ENCODE measurements at places on chromosomes 7 and 10.

DNA sequence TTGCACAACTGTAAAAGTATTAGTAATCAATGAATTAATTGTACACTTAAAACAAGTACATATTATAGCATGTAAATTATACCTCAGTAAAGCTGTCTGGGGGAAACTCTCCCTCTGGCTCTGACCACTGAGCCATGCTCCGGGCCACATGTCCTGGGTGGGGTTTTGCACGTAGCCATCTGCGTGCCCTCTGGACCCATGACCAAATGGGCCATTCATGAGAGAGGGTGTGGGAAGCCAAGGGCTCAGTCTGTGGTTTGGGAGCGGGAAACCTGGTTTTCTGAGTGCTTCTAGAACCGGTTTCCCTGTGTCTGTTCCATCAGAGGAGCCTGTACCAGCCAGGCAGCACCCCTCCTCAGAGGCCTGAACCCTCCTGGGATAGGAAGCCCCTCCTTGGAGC, 143.2 kb downstream of the SH3PXD2A start:
- no peak for DNase-seq

GRCh38 chr7:25831831-25832411, 320.1 kb upstream of the NFE2L3 start:
- no peak for DNase-seq

DNA sequence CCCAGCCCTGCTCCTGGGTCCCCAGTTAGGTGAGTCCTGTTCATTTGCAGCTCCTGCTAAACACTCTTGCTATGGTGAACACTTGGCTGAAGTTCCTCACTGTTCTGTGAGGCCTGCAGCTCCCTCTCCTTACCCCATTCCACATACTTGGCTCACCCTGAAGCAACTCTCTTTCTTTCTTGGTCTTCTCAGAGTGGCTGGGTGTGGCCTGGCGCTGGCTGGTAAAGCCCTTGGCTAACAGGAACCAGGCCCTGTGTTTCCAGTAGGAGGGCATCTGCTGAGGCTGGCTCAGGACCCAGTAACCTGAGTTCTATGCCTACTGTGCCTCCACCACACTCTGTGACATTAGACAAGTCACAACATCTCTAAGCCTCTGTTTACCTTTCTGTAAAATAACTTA, 53.1 kb upstream of the COL13A1 start:
- DNase-seq, result no peak

DNA sequence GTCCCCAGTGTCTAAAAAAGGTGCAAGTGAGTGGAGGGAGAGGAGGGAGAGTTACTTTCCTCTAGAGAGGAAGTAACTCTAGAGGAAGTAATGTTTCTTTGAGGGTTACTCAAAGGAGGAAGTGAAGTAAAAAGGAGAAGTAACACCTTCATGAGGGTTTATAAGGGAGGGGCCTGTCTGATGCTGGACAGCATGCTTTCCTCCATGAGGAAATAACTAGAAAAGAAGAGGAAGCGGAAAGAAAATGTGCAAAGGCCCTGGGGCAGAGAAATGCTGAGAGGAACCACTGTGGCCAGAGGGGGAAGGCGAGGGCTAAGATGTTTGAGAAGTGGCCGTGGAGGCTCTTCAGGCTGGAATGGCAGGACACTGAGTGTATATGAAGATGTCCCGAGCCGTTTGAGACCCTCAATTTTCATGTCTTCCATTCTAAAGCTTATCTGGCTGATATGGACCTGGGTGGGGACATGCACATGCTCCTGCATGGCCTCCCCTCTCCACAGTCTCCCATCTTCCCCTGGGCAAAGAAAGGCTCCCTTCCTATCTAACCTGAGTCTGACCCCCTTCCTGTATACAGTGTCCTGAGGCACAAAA, 3.4 kb upstream of the SLC18A2 start:
- DNase-seq, result no peak

DNA sequence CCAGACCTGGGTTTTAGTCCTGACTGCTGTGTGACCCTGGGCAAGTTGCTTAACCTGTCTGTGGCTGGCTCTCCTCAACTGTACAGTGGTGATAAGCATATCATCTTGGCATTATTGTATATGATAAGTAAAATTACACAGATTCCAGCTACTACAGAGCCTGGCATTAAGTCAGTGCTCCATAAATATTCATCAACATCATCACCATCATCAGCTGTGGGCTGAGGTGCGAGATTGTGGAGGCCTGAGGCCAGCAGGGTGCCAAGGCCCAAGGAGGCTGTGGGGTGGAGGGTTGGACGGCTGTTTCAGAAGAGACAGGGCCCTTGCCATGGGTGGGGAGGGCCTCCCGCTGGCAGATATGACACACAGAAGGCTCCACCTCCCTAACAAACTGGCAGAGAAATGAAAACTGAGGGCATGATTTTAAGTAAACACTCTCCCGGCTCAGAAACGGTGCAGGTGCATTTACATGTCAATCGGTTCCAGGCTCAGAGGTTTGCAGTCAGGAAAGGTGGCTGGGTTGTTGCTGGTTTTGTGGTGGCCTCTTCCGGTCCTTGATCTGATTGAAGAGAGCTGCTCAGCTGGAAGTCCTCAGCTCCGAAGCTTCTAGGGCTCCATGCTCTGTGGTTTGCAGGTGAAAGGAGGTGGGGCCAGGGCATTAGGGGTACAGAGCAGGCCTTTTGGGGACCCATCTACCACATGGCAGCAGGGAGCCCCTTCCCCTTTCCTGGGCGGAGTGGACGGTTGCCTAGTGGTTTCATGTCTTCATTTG, 10.2 kb downstream of the CRYGN start:
- peak; percentile 58 for DNase-seq

GRCh38 chr7:1239803-1240516, 7.3 kb downstream of the UNCX start:
- DNase-seq, result no peak

DNA sequence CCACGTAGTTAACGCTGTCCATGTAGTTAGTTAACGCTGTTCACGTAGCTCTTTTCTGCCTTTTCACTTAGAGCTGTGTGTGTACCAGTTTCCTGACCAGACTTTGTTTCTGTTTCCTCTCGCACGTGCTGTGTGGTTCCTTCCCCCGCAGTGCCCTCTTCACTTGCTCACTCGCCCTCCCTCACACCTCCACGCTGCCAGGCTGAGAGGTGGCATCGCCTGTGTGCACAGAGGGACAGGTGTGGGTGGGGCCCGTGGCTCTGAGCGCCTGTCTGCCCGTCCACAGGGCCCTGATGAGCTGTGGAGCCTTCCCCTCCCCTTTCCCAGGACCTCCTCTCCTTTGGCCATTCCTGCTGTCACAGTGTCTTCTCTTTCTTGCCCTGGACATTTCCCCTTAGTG, 30.6 kb downstream of the WDR37 start:
- no peak for DNase-seq

DNA sequence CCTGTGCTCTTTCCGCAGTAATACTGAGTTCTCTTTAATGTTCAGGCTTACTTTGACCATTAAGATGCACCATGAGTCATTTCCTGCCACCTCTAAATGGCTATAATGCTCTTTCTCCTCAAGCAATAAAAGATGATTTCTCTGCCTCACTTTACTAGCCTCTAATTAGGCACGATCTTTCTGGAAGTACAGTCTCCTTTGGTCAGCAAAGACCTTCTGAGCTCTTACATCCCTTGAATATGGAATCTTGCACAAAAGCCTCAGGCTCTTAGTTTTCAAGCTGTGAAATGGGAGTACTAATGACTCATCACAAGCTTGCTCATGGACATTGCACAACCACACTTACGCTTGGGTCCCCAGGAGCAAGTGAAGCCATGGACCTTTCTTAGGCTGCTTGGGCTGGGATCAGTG, 85.9 kb downstream of the FRMD4A start:
- no peak for DNase-seq

DNA sequence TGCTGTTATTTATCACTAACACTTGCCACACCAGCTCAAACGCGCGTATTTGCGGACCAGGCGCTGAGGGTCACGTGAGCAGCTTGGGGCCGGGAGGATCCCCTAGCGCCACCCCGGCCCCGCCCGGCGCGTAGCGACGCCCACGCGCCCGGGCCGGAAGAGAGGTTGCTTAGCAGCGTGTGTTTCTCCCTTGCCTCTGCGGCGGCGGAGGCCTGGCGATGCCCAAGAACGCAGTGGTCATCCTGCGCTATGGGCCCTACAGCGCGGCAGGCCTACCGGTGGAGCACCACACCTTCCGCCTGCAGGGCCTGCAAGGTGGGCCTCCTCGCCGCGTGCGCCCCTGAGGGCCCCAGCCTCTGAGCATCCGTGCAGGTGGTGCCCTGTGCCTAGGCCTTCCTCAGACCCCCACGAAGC, at the start of gene C10orf53:
Gene C10orf53 (plus strand): TSS at position 172 of the 414 bp plus-strand sequence. CDS start 47 bp downstream, at position 219.
- peak; percentile 39 for DNase-seq

DNA sequence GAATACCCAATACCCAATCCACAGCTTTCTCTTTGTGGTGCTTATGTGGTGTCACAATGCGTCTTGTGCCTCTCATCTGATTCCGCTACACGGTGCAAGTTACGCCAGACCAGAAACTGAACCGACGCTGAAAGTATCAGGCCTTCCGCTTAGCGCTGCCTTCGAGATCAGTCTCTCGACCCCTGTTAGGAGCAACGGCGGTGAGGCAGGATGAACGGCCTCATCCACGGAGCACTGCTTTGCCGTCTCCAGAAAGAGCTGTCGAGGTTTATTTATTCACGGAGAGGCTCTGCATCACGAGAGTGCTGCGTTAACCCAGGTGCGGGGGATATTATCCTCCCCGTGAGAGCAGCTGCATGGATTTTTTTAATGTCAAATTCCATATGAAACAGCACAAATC, 464.3 kb downstream of the DNAJB6 start:
- no peak for DNase-seq

DNA sequence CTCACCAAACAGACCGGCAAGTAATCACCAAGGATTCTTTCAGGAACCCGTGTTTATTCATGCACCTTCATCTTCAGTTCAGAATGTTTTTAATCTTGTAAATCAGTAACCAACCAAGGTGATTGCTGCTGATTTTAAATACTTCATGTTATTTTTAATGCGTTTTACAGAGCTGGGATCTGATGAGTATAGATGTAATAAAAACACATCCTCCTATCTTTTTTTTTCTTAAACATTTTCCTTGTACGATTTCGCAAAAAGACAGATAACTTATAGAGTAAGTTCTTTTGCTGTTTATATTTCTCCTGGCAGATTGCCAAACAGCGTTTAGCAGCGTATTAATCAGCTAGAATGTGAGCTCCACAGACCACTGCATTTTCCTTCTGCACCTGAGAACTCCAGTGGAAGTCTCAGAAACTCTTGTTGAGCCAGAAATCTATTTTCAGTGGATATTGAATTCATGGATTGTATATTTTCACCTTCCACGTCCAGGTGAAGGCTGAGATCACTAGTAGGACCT, 397.8 kb upstream of the NRP1 start:
- DNase-seq, result no peak

DNA sequence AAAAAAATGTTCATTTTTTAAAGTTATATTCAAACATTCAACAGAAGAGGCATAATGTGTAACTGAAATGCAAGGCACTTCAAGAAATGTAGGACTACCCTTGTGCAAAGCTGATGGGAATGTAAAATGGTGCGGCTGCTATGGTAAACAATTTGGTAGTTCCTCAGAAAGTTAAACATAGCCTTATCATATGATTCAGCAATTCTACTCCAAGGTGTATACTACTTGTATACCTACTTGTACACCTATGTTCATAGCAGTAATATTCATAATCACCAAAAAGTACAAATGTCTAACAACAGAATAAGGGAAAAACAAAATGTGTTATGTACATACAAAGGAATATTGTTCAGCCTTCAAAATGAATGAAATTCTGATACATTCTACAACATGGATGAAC, 37.3 kb downstream of the TET1 start:
- no peak for DNase-seq

DNA sequence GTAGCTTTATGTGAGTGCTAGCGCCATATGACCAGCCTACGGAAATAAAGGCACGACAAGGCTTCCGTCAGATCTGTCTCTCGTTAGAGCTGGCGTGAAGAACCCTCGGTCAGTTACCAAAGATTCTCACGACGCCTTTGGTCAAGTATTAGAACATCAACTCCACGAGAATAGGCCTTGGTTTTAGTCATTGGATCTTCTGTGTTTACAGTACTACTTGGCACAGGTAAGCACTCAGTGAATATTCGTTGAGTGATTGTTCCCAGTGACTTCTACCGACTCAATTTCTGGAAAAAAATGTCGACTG, 316 bp downstream of the RBM48 start:
- no peak for DNase-seq

GRCh38 chr7:85025312-85025756, 161.5 kb downstream of the SEMA3D start:
- DNase-seq, result no peak

- DNase-seq, result no peak
Measured at GRCh38 chr10:57925045-57925444, 342.6 kb downstream of the IPMK start.

DNA sequence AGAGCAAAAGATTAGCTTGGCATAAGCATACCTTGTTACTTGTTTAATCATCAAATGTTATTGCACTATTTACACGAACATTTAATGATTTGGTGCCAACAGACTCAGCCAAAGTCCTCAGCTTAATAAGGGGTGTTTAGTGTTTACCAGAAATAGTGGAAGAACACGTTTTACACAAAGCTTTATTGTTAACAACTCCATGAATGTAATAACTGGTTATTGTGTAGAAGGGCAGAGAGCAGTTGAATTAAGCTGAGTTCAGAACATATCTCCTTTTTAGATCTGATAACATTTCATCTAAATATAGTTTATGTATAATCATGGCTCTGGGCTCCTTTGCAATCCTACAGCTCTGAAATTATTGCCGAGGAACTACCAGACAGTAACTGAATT, 99.1 kb downstream of the CABCOCO1 start:
- DNase-seq, result no peak

DNA sequence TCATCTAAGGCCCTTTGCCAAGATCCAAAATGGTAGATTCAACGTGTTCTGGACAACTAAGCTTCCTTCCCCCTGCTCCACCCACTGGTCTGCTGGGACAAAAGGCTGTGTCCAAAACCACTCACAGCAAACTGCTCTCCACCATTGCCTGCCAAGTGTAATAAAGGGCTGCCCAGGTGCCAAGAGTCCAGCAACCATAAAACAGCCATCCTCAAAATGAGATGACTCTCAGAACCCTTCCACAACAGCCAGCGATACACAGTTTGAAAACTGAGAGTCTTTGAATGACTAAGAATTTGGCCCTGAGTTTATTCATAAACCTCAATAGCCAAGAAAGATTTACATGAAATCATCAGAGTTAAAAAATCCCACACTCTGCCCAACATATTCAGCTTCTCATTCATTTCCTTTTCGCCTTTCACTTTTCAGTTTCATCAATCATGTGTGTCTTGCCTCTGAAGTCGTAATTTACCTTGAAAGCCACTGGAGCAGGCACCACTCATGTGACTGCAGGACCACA, 658.1 kb upstream of the MGMT start:
- DNase-seq, result no peak
